Activated CD4-positive, CD25-positive, alpha-beta regulatory T cell treated with anti-CD3 and anti-CD28 coated beads, Interleukin-2, amount 50 U/mL, for 72 hours (primary cell): ENCODE measurements at places on chromosomes 2 and 18.

- DNase-seq, result no peak
Measured at GRCh38 chr2:170013802-170014551, 164.0 kb upstream of the MYO3B start.

GRCh38 chr2:182625814-182626213 is 90.2 kb upstream of the DNAJC10 start:
- DNase-seq, result no peak

- DNase-seq, result no peak
Measured at GRCh38 chr2:2238726-2239269, 92.3 kb downstream of the MYT1L start.

DNA sequence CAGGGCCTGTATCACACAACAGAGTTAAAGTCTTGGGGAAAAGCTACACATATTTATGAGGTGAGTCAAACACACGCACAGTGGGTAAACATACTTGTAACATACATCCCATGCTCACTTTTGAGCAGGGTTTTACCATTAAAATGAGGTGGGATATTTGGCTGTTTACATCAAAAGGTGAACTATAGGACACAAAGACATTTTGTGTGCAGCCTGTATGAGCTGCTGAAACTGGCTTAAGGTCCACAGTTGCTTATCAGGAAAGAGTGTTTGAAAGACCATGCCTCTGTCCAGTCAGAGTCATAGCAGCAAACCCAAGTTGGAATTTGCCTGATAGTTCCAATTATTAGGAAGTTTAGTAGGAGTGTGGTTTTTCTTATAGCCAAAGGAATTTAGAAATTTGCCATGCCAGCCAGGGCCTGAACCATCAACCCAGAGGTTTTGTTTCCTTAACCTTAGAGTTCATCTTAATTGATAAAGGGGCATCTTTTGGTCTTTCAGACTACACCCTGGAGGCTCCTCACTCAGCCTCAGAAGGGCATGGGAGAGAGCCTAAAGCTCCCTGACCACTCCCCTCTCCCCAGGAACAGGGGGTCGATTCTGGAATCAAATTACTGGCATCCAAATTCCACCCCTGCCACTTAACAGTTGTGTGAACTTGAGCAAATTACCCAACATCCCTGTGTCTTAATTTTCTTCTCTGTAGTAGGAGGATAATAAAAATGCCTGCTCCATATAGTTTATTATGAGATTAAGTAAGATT is 29.9 kb upstream of the L3MBTL4 start:
- no peak for DNase-seq

DNA sequence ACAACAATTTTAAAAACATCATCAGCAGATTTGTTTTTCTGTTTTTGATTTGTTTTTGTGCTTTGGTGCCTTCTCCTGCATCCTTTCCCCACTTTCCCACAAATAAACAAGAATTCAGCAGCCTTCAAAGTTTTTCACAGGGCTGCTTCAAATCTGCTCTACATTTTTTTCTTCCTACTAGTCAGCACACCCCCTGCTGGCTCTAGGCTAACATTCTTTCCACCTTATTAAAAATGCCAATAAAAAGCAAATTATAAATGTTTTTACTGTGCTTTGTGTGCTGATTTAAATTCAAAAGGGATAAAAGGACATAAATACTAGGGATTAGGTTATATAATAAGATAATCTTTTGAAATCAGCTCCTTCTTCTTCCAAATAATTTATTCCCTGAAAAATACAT is 6.2 kb upstream of the CNTNAP5 start:
- no peak for DNase-seq

- DNase-seq, result no peak
Measured at GRCh38 chr2:196515051-196515450, 124.5 kb upstream of the CCDC150 start.

DNA sequence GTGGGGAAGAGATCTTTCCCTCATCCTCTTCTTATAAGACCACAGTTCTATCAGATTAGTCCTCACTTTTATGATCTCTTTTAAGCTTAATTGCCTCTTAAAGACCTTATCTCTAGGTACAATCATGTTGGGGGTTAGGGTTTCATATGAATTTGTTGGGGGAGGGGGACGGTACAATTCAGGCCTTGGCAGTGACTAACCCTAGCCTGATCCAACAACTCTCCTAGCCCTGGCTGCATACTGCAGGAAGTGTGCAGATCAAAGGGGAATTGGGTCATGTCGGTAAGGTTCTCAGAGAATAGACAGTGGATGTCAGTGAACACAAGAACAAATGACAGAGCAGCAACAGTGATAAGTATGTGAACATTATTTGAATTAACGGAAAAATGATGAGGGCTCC is 16.4 kb downstream of the CAPN13 start:
- DNase-seq, result no peak

DNA sequence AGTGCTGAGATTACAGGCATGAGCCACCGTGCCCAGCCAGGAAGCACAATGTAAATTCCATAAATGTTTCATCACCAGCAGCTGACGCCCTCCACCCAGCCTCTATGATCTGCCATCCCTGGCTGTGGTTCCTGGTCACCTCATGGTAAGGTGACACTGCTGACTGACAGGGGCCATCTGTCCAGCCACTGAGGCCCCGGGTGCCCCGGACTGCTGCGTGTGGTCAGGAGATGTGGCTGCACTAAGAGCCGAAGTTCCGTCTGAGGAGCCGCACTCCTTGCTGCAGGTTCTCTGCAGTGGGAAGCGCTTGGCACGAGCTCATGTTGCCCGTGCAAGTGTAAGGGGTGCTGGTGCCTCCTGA is 10.9 kb downstream of the NTSR2 start:
- DNase-seq, result no peak

DNA sequence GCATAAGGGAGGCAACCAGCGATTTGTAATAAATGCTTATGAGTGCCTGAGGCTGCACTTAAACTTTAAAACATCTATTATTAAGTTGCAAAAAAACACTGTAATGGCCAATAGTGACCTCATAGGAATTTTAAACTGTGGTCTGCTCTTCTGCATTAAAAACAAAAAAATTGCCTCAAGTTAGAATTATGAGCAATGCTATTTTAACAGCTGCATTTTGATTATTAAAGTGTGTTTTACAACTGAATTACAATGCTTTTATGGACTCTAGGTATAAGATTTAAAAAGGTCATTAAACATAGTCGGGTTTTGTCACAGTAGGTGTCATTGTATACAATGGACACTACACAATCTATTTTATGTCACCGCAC is 528.7 kb upstream of the FANCL start:
- no peak for DNase-seq

GRCh38 chr2:127638361-127639110 is 7.4 kb upstream of the GPR17 start:
- DNase-seq, result no peak

- DNase-seq, result peak; percentile 76
Measured at GRCh38 chr2:25314514-25315315, 27.0 kb downstream of the DNMT3A start.

GRCh38 chr2:60230037-60230436 is 323.4 kb downstream of the BCL11A start:
- DNase-seq, result no peak

GRCh38 chr18:36850527-36851201 is 21.7 kb downstream of the KIAA1328 start:
- no peak for DNase-seq

GRCh38 chr2:100603414-100603813 is 40.6 kb downstream of the PDCL3 start:
- no peak for DNase-seq

DNA sequence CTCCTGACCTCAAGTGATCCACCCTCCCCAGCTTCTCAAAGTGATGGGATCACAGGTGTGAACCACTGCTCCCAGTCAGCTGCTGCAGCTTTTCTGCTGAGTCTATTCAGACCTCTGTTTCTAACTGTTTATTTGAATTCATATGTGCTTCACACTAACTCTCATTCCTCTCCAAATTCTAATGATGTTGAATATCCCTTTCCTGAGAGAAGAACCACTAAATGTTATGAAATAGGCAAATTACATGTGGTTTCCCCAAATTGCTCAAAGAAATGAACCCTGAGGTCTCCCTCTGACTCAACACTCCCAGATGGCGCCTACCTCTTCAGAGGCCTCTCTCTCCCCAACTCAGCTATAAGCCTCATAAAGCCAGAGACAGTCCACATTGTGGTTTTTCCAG is 98.6 kb downstream of the IRS1 start:
- no peak for DNase-seq

DNA sequence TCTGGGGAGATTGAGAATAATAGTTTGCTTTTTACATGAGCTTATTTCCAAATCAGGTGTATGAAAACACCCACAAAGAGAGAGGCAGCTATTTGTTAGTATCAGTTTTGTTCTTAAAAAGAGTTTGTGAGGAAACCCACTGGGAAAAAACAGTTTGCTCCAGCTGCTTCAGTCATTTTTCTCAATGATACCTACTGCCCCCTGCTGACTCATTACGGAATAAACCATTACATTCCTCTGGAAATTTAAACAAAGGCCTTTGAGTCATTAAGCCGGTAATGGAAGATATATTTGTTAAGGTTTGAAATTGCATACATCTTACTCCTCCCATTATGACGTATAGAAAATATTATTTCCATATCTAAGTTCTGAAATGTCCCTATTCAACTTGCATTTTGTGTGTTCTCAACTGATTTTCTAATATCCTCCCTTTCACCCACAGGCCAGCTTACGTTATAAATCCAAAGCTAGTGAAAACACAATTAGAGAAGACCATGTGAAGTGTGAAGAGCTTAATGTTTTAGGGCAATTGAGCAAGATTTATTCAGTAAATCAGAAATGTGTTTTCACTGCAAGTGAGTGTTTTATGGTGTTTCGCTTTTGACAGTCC is 761.6 kb downstream of the DSC3 start:
- no peak for DNase-seq

- DNase-seq, result no peak
Measured at GRCh38 chr2:65866148-65866547, 433.7 kb upstream of the SPRED2 start.

DNA sequence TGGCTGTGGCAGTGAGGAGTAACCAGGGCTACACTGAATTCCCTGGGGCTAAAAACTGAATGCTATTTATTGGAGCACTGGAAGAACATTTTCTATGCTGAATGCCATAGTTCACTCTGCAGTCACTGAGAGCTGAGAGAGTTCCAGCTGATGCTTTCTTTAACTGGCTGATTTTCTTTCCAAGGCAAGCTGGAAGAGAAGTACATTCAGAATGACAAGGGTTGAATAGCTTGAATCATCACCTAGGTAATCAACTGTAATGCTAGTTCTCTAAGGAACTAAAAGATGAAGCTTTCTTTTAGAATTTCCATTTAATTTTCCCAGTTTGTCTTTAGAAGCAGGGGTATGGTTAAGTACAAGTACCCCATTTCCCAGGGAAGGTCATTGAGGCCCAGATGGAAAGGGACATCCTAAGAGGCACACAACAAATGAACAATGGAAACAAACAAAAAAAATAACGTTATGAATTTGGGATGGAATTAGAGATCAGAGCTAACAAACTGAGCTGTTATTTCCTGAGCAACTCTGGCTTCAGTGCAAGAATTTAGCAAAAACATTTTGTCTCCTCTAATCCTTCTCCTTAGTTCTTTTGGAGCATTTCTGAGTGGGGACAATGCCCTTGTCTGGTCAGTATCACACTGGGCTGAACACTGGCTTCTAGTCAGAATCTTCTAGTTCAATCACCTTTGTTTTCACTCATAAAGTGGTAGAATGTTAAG is 132.8 kb upstream of the REG3A start:
- DNase-seq, result no peak

GRCh38 chr18:46160050-46160798 is 56.0 kb downstream of the HAUS1 start:
- DNase-seq, result no peak

DNA sequence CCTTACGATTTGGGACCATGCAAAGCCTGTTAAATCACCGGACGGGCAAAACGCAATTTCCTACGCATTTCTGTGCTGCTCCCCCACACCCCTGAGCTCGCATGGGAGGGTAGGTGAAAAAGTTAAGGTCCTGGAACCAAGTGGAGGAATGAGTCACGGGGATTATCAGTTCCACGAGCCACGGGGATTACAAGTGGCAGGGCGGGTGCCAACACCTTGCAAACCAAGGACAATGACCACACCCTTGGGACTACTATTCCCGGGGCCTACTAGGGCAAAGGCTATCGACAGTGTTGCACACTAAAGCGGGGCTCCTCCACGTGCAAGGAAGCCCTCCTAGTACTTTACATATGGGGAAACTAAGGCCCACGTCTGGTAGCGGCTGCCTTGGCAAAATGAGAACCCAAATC is 447 bp downstream of the RETSAT start:
- DNase-seq, result peak; percentile 34

GRCh38 chr2:179442206-179442605 is 177.6 kb upstream of the SESTD1 start:
- no peak for DNase-seq

DNA sequence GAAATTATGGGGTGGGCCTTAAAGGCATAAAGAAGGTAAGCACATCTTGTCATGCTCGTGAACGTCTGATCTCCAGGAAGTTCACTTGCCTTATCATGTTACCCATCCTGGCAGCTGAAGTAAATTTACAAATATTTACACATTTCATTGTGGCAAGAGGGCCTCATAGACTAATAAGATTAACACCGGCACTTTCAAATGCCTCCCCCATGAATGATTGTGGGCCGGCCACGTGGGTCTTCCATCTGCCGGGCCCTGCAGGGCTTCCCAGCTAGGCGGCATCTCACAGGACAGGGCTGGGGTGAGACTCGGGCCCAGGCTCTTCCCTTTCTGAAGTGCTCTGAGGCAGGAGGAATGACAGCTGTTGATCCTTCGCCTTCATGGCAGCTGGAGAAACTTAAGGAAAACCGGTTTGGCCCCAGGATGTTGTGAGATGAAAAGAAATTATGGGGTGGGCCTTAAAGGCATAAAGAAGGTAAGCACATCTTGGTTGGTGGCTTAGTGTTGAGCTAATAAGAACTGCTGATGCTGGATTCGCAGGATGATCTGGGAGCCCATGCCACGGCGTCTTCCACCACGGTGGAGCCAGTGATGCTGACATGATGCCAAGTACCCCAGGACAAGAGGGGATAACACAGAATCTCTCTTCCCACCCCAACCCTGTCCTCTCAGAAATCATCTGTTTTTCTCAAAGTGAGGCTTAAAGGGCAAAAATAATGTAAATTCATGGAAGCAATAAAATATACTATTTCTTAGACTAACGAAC is 176.3 kb downstream of the SEPTIN10 start:
- DNase-seq, result no peak

DNA sequence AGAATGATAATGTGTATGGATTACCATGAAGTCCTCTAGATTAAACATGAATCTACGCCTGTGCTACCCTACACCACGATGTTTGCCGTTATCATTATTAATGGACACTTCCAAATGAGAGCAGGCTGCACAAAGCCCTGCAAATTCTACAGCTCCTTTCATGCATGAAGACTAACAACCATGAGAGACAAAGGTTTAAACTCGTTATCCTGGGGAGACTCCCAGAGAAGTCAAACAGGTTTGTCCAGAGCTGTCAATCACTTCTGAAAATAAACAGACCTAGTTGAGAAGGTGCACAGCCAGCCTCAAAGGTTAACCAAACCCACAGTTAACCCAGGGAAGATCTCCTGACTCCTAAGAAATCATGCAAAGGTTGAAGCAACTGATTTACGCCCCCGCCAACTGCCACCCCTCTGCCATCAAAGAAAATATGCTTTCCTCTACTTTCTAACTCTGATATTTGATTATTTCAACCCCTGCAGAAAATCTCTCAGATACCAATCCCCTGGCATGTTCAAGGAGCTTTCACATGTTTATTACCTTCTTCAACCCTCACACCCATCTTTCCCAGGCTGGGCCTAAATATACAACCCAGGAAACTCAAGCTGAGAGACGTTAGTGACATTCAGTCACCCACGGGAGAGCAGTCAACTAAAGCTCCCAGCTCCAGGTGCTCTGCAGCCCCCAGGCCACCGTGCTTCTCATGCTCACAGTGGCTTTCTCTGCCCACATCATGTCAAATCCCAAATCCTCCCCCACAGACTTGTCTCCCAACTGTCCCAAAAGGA is 35.9 kb downstream of the MYO5B start:
- DNase-seq, result no peak
